ENCODE measurements at places on chromosomes 2 and 18.

DNA sequence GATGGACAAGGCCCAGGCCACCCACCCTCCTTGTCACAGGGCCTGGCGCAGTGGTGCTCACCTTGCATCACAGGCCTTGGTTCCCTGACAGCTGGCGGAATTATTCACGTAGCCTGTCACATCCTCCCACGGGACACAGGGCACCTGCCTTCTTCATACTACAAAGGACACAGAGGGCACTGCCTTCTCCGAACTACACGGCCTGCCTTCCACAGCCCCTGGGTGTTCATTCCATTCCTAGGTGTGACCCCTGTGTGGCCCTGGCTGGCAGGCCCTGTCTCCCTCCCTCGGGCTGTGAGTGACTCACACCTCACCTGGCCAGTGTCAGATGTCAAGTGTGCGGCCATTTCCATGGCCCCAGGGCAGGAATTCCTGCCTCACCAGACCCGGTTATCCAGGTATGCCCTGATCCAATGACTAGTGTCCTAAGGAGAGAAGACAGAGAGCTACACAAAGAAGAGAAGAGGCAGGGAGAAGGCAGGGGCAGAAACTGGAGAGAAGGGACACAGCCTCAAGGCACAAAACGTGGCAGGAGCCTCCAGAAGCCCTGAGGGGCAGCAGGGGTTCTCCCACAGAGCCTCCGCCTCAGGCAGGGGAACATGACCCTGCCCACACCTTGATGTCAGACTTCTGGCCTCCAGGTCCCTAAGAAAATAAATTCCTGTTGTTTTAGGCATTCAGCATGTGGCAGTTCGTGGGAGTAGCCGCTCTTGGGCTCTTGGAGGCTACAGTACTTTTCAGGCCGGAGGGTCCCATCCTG, 43.4 kb downstream of the MBP start:
- no peak for DNase-seq

DNA sequence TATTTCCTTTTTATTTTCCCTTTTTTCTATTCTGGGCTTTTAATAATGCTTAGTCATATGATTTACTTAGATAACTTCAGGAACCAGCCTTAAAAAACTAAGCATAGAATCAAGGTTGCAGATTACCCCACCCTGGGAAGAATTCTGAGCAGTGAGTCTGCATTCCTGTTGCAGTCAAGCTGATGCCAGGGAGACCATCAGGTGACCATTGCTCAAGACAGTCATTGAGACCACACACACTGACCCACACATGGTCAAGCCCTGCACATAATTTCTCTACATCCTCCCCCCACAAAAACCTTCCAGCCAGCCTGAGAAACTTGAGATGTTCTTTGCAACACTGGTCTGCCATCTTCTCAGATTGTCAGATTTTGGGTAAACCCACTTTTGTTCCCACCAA, 83.9 kb downstream of the SH3YL1 start:
- no peak for DNase-seq

GRCh38 chr2:138124521-138124920, 160.2 kb downstream of the HNMT start:
- DNase-seq = no peak

DNA sequence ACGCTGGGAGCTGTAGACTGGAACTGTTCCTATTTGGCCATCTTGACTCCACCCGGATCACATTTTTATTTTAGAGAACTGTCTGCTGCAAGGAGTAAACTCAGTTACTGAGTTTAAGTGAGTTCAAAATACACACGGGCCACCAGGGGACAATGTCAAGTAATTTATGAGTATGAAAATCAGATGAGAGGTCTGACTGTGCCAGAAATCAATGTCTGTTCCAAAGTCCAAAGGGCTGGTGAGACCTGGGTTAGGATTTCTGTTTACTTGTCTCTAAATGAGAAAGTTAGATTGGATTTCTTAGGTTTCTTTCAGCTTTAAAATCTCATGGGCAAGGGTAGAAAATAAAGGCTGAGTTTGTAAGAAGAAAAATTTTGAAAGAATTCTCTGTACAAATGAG, 465.8 kb upstream of the MEIS1 start:
- DNase-seq = no peak

DNA sequence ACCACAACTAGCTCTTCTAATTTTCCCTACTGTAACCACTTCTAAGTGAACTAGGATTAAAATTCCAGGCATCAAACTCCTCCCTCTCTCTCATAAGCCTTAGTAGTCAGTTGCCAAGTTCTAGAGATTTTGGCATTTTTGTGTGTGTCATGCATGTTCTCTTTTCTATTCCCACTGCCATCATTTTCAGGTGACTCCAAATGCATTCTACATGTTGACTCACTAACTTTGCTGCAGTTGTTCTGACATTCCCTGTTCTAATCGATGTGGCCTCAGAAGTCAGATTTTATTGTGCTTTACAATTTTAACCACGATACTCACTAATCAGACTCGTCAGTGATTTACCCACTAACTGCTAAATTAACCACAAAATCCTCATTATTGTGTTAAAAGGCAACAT, 13.3 kb downstream of the DSC1 start:
- no peak for DNase-seq

GRCh38 chr2:190589008-190589407, 54.5 kb upstream of the NEMP2 start:
- DNase-seq = no peak

- peak; percentile 45 for DNase-seq
Measured at GRCh38 chr2:45729753-45730512, 78.5 kb downstream of the PRKCE start.

DNA sequence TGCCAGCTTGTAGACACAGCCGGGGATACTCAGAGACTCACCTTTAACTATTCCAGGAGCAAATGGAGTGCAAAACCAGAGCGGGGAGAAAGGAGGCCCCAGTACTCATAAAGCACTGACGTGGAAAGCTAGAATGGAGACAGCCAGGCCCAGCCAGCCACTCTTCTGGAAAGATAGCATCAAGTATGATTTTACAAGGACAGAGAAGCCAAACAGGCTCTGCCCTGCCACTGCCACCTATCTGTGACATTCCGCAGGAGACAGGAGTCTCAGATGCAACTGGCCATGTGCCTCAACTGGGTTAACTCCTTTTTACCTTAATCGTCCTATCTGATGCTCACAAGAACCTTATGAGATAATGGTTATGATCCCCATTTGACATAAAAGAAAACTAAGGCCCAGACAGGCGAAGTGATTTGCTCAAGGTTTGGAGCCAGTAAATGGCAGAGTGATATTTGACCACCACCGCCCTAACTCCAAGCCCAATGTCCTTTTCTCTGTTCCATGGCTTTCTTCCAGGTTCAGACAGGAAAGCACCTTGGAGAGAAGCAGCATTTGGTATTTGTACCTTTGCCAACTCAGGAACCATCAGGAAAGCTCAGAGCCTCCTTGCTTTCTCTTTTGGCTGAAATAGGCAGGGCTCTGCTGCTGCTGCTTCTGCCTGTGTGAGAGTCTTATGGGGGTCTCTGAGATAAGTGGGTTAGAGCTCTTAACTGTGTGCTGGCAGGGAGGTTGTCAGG, 15.6 kb downstream of the KIF3C start:
- no peak for DNase-seq

All from NCI-H82 (cell line).